Chondrocyte (in vitro differentiated cells): ENCODE measurements at places on chromosomes 2 and 18. TPM values are rescaled to one million over a fixed set of nuclear protein-coding genes. Genes with fewer than 3 reads are reported as not detected.

GRCh38 chr2:197266477-197266876, 44.1 kb downstream of the ANKRD44 start:
- no peak for DNase-seq

DNA sequence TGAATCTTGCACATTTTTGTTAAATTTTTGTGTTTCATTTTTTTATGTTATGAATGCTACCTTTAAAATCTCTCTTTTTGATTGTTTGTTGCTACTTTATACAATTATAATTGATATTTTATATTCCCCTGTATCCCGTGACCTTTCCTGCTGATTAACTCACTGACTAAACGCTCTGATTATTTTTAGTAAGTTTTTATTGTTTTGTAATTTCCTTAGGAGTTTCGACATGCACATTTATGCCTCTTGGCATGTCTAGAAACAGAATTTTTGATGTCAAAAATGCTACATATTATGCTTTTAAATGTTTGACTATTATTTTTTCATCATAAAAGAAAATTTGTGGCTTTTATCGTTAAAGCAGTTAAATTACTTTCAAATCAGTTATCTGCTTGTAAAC, 1131.6 kb upstream of the TMEFF2 start:
- no peak for DNase-seq

Gene TSGA10
- 2.3 to 4.0 TPM (median 3.3 TPM) in 3 replicates for total RNA-seq

DNA sequence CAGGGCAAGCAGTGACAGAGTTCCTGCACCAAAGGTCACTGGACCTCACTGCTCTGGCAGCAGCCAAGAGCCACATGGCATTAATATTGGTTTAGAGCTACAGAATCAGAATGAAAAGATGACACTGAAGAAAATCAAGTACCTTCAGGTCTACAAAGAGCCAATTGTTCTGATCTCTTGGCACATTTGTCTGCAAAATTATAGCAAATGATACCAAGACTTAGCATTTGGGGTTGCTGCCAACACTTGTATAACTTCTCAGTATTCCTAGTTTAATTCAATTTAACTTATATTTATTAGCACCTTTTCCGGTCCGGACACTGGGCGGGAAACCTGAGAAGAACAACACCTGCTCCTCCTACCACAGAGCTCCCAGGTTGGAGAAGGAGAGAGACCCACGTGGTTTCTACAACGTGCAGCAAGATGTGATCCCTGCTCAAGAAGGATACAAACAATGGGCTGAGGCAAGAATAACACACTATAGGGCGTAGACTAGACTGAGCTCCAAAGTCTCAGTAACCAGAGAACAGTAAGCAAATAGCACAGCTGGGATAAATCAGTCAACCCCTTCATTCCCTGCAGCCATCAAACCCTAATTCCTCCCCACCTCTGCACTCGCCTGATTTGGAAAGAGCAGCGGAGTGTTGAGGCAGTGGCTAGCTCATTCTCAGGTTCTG, 2.4 kb downstream of the LRRC30 start:
- no peak for DNase-seq

- no peak for DNase-seq
Observed at GRCh38 chr2:84652431-84652830, 136.1 kb downstream of the DNAH6 start.

- DNase-seq, result no peak
Observed at GRCh38 chr18:63112706-63113105, 206.9 kb downstream of the BCL2 start.

Gene FAM117B
- total RNA-seq, result 4.9 to 6.0 TPM (median 5.3 TPM) in 3 replicates

DNA sequence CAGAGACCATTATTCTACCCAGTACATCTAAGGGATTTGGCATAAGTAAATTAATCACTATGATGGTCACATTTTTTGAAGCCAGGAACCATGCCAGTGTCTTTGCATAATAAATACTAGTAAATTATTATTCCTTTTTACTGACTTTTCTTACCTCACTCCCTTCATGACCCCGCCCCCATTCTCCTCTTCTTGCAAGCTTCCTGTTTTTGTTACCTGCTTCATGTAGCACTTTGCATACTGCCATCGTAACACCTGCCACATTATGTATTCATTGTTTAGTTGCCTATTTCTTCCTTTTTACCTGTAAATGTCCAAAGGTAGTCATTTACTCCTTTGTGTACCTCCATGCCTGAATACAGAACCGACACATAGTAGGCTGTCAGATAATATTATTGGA, 309.5 kb downstream of the KIAA1328 start:
- DNase-seq, result no peak

Gene CRYGD
- total RNA-seq, result not detected in 3 replicates

- DNase-seq, result no peak
Observed at GRCh38 chr2:19881221-19881907, 20.4 kb downstream of the TTC32 start.

DNA sequence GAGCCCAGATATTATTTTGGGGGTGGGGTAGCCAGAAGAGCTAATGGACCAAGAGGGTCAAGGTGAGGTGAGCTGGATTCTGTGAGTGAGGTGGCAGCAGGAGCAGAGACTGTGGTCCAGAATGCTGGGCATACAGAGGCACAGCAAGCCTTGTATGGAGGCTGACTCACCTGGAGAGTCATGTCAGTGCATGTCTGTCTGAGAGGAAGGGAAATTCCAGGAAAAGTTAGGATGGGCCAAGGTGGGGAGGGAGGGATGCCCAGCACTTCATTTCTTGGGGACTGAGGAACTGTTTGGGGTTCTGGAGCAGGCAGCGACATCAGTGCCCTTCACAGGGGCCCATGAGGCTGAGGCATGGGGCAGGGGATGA, 21.1 kb downstream of the PER2 start:
- no peak for DNase-seq

DNA sequence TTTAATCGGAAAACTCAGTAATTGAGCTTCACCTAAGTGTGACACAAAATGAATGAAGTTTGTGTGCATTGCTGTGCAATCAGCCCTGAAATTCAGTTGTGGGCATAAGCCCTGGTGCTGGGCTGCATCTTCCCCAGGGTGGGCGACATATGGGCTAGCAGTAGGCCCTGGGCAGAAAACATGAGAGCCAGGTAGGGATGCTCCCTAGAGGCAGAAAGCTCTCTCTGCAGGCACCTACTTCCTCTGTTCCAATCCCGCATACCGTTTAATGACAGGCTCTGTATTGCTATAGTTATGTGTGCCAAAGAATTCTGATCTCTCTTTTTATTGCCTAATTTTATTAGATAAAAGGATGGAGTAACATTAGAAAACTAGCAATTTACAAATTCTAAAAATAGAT, 456.7 kb downstream of the NRXN1 start:
- no peak for DNase-seq

- DNase-seq, result no peak
Observed at GRCh38 chr18:29883114-29883513, 1159.4 kb downstream of the DSC3 start.

GRCh38 chr2:232982926-232983668, 30.0 kb downstream of the NGEF start:
- peak; percentile 21 for DNase-seq

DNA sequence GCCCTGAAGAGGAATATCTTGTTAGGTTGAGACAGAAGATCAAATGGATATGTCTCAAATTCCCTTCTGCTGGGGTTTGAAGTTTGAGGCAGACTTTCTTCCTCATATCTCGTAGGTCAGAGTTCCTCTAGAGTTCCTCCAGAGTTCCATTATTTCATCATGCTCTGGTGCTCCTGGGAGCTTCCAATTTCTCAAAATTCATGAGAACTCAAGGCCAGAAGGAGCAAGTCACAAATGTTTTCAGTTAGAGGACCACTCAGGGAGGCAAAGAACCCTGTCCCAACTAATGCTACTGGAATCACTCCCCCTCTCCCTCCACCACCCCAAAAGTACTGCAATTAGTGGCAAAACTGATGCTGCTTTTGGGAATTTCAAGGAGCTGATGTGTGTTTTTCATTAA, 115.7 kb upstream of the RBMS1 start:
- no peak for DNase-seq

DNA sequence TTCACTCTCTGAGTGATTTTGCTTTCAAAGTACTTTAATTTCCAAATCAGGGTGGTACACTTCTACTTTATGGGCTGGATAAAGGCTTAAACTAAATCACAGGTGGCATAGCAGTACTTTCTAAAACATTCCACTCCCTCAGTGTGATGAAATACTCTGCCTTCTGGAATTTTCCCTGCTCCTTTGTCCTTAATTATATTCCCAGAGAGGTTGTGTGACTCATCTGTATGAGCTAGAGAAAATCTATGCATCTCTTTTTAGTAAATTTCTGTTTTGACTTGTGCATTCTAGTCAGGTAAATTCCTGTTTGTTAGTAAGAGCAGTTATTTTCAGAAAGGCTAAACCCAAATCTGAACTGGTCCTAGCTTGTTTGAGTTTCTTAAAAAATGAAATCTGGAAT, 29.0 kb upstream of the PLA2R1 start:
- DNase-seq, result no peak

DNA sequence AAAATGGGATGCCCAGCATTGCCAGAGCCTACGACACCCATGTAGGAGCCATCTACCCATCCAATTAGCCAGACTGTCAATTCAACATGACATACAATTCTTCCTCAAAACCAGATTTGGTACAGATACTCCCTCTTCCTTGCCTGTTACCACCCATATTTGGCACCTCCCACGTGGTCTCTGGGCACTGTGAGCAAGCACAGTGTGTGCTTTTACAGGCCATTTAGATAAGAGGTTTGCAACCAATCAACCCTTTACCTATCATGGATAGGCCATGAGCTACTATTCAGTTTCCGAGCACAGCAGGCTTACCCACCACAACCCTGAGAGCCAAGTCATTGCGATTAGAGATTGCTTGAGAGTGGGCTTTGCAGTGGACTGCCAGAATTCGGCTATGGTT, 40.9 kb downstream of the ARID5A start:
- no peak for DNase-seq

DNA sequence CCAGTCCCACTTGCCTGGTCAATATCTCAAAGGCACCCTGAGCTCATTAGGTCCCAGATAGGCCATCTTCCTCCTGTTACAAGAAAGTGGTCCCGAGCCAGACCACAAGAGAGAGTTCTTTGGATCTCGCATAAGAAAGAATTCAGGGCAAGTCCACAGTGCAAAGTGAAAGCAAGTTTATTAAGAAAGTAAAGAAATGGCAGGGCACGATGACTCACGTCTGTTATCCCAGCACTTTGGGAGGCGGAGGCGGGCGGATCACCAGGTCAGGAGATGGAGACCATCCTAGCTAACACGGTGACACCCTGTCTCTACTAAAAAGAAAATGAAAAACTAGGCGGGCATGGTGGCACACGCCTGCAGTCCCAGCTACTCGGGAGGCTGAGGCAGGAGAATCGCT, 10.8 kb upstream of the SMAD7 start:
- no peak for DNase-seq

Gene VWC2L
- not detected in 3 replicates for total RNA-seq

GRCh38 chr18:8339952-8340351, 269.3 kb upstream of the RAB12 start:
- no peak for DNase-seq

DNA sequence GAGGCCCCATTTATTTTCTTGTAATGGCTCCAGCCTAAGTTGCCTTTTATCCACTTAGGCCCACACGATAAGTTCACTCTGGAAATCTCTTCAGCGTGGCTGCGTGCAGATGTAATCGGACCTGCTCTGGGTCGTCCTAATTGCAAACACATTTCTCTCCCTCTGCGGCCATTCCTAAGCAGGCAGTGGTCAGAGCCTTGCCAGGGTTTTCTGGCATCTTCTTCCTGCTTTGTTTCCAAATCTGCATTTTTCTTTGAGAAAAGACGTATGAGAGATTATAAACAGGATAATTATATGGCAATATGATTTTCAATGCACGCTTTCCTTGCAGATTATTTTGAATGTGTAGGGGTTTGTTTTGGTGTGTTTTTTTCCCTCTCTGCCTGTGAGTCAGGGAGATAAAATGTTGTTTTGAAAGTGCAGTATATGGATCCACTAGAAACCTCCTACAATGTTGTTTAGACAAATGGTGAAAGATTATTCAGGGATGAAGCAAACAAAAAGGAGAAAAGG, 239.4 kb upstream of the TANK start:
- no peak for DNase-seq

DNA sequence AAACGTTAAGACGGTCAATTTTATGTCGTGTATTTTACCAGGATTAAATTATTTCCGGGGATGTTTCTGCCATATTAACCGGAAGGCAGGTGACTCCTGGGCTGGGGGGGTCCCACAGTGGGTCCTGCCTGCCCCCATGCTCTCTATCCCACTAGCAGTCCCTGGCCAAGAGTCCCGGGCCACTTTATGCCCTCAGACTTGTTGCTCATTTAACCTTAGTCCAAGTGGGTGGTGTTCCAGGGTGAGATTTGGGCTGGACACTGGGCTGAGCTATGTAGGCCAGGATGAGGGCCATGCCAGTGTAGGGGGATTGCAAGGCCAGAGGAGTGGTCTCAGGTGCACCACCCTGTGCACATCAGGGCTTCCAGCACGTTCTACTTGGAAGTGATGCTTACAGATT, 24.1 kb downstream of the TWIST2 start:
- no peak for DNase-seq

Gene HOXD8
- total RNA-seq, result not detected in 3 replicates

Gene ASAP2
- 60.7 to 73.2 TPM (median 61.5 TPM) in 3 replicates for total RNA-seq

Gene GAD1
- not detected in 3 replicates for total RNA-seq

Gene ABCA12
- 0.27 to 0.44 TPM (median 0.40 TPM) in 3 replicates for total RNA-seq

GRCh38 chr2:10778724-10779115, 33.9 kb downstream of the PDIA6 start:
- no peak for DNase-seq

DNA sequence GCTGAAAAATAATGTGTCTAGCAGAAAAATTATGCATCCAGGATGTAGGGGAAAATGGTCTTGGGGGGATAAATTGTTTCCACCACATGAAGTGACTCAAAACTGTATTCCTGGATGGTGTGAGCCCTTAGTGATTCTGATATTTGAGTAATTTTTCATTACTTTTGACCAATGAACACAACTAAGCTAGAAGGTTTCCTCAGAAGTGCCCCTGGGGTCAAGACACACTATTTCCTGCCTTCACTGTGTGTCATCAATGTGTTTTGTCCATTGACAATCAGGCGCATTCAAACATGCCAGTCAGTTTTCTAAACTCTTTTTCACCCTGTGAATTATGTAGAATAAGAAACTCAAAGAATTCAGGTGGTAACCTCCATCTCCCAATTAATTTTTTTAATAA, 130.5 kb upstream of the REG3G start:
- DNase-seq, result no peak

- DNase-seq, result no peak
Observed at GRCh38 chr2:72864500-72864899, 22.7 kb upstream of the SPR start.

GRCh38 chr2:175170659-175171304, 2.8 kb upstream of the ATF2 start:
- DNase-seq, result no peak

Gene ADRA2B
- total RNA-seq, result 0.07 TPM in 1 of 3 replicates, not detected in the others

DNA sequence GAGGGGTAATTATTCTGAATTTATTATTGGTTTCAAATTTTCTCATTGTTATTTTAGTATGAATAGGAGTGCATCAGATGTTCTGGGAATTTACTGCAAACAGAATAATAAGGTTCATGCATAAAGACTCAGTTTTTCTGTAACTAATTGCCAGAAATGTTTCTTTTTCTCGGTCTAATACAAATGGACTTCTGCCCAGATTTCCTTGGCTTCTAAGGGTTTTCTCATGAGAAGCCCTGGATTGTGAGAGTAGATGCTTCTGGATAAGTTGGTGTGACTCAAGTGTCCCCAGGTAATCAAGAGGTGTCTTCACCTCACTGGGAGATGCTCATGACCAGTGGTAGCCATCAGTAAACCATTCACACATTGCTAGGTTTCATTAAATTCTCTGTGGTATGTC, 78.5 kb downstream of the CCDC85A start:
- no peak for DNase-seq

GRCh38 chr2:120540719-120541552, 194.7 kb upstream of the GLI2 start:
- peak; percentile 72 for DNase-seq
